Transverse colon (tissue), 4 donors: ENCODE measurements at places on chromosomes 1 and 21.

DNA sequence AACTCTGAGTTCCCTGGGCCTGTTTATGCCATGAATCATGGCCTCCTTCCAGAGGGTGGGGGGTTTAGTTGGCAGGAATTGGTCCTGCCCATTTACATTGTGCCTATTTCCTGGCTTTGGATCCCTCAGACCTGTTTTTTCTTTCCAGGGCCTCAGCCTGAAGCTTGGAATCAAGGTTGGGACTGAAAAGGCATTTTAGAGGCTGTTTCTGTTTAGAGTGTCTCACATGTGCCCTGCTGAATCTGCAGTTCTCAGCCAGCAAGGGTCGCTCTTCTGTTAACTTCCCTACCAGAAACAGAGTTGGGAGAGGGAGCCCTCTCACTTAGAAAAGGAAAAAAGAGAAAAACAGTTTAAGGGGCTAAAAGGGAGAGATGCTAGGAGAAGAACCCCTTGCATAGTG, 191.1 kb downstream of the PTPRC start:
- DNase-seq: no peak

- DNase-seq: no peak
Measured at GRCh38 chr1:9858293-9859035, 34.7 kb upstream of the CLSTN1 start.

DNA sequence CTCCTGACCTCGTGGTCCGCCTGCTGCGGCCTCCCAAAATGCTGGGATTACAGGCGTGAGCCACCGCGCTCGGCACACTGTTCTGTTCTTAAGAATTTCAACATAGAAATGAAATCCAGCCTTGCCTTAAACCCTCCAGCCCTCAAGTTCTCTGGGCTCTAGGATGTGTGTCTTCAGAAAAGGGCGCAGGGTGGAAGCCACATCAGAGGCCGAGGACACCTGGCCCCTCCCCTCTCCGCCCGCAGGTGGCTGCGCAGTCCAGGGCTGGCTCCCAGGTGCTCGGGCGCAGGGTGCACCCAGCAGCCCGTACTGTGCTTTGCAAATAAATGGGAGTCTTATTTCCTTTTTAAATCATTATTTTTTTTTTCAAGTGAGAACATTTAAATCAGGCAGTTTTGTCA, 2.0 kb upstream of the C1orf174 start:
- DNase-seq: peak; percentile 22

GRCh38 chr1:172497230-172497629, 35.7 kb upstream of the SUCO start:
- no peak for DNase-seq

GRCh38 chr1:37476460-37477197, 2.2 kb downstream of the ZC3H12A start:
- peak; percentile 82 for DNase-seq

GRCh38 chr1:36067871-36068270, 16.0 kb upstream of the TEKT2 start:
- no peak for DNase-seq

- DNase-seq: no peak
Measured at GRCh38 chr1:39694026-39694425, 2.8 kb upstream of the HPCAL4 start.

DNA sequence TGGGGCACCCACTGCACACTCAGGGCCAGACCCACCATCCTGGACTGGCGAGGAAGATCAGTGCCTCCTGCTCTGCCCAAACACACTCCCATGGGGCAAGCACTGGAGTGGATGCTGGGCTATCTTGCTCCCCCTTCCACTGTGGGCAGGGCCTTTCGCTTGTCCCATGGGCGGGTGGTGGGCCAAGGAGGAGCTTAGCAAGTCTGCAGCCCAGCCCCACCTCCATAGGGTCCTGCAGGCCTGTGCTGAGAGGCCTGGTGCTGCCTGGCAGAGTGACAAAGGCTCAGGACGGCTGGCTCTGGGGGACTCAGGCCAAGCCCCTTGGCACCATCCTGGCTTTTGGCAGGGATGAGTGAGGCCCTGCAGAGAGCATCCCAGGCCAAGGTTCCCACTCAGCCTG, 89.4 kb downstream of the PTPRU start:
- DNase-seq: no peak

DNA sequence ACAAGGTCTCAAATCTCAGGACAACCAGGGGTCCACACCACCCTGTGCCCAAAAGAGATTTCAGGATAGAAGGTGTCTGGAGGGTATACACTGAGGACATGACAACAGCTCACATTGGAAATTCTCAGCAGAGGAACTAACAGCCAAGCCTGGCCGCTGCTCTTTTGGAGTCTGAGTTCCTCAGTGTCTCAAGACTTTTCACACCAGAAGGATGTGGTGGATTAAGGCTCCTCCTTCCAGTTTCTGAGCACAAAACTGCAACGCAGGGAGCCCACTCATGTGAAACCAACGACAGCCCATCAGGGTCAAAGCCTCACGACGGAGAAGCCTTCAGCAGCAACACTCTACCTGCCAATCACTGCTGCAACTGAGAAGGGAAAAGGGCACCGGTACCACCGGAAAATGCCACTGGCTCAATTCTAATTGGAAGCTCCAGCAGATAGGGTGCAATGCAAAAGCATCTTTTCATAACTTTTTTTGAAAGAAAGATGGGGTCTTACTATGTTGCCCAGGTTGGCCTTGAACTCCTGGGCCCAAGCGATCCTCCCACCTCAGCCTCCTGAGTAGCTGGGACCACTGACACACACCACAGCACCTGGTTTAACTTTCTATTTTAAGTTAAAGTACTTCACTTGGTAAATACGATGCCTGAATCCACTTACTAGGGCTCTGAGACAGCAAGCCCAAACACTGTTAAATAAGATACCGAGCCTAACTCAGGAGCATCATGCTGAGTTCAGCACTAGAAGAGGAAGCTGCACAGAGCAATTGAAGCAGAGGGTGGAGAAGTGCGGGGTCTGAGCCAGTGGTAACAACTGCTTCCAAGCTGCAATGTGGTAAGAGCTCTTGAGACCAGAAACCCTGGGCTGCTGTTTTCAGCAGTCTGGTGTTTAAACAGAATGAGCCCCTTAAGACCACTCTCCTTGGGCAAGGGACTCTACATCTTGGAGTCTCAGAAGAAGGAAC, 7.8 kb downstream of the CAPZB start:
- DNase-seq: peak; percentile 51

- DNase-seq: no peak
Measured at GRCh38 chr1:51093581-51093980, 8.4 kb upstream of the C1orf185 start.

- no peak for DNase-seq
Measured at GRCh38 chr1:245753807-245754206, 599.0 kb downstream of the KIF26B start.

GRCh38 chr1:24850328-24850920, 79.7 kb downstream of the RUNX3 start:
- DNase-seq: no peak

- no peak for DNase-seq
Measured at GRCh38 chr1:44348061-44348485, 7.0 kb downstream of the ERI3 start.

GRCh38 chr1:58392083-58392482, 154.4 kb downstream of the OMA1 start:
- no peak for DNase-seq

- no peak for DNase-seq
Measured at GRCh38 chr1:153659175-153659534, 652 bp downstream of the SNAPIN start.

DNA sequence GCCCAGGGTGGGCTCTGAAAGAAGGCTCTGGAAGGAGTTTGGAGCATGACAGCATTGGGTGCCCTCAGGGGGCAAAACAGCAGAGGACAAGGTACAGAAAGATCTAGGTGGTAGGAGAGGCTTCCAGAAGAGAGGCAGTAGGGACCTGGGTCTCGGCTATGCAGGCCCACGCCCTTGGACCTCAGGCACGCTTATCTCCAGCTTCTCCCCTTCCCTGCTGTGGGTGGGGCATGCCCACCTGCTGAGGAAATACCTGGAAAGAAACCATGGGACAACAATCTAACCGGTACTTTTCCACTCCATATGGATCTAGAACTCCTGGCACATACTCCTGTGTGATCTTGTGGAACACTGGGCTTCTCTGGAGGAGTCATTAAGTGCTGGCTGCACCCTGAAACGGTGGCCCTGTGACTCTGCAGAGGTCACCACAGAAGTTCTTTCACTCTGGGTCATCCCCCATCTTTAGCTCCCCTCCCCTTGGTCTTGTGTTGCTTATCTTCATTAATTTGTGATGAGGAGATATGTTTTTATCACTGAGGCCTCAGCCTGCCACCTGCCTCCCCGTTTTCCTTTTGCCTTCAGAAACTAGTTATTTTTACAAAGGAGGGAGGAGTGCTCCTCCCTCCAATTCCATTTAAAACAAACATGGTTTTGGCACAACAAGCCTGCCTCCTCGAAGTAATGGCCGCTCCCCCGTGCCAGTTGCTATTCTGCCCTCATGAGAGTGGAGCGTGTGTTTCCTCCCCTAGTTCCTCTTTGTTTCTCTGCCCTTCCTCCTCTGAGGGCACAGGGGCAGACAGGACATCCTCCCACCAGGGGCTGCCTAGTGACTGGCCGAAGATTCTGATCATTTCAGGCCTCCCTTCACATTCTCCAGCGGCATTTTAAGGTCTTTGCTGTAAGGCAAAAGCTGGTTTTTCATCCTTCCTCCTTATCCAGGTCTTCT, 78.0 kb upstream of the ATP5PO start:
- no peak for DNase-seq
